Activated CD8-positive, alpha-beta memory T cell treated with anti-CD3 and anti-CD28 coated beads for 1 hour (primary cell): ENCODE measurements at places on chromosomes 3 and 15.

DNA sequence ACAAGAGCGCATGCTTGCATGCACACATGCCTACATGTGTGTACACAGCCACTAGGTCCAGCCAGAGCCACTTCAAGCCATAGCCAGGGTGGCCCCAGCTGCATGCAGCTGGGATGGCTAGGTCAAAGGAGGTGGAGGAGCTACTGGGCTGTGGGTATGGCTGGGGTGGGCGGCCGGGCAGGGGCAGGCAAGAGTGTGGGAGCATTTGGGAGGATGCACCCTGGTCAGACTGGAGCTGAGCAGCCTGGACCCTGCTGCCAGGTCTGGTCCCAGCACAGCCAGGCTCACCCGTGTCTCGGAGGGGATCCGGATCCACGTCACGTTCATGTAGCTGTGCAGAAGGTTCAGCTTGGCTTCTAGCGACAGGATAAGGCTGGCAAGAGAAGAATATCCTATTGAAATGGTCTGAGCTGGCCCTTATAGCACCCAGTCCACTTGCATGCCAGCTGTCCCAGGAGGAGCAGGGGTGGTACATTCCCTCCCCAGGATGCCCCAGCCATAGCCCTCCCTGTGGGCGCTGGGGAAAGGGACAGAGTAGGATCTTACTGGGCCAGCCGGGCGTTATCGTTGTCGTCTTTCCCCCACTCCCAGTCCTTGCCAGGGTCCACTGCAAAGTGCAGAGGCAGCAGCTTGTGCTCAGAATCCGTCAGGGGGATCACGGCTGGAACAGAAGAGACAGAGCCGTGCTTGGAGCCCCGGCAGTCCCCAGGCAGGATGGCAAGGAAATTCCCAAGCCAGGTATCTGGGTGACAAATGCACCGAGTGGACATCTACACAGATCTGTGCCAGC lies 160.5 kb downstream of the KLF13 start:
- no peak for DNase-seq

GRCh38 chr3:158808697-158809096 lies 6.8 kb downstream of the MFSD1 start:
- no peak for DNase-seq

DNA sequence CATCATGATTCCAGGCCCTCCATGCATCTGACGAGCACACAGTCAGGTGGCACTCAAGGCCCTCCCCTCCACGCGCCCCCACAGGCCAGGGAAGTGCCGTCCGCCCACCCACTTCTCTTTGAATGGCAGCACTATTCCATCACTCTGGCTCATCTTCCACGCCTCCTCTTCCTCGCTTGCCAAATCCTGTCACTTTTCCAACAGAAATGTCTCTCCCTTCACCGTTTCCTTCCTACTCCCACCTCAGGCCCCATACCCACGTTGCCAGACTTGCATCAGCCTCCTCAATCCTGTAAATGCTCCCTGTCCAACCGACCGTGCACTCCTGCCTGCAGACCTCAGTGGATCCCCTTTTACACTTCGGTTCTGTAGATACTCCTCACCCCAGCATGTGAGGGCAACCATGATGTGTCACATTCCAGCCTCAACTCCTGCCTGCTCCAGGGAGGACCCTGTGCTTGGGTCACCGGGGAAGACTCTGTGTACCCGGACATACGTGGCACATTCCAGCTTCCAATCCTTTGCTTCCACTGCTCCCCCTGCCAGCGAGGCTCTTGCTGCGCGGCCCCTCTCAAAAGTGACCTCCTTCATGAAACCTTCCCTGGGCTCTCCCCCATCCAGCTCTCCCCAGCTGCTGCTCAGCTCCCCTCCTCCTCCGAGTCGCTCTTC lies 29.6 kb downstream of the ADCY5 start:
- no peak for DNase-seq

- peak; percentile 42 for DNase-seq
Observed at GRCh38 chr3:39383045-39383880, at the start of gene SLC25A38. Gene SLC25A38 (plus strand): TSS chr3:39383370. CDS start chr3:39383725, 355 bp downstream.

- no peak for DNase-seq
Observed at GRCh38 chr15:74961616-74962015, 5.0 kb upstream of the RPP25 start.

- no peak for DNase-seq
Observed at GRCh38 chr15:64521726-64522164, 61.4 kb downstream of the ZNF609 start.

DNA sequence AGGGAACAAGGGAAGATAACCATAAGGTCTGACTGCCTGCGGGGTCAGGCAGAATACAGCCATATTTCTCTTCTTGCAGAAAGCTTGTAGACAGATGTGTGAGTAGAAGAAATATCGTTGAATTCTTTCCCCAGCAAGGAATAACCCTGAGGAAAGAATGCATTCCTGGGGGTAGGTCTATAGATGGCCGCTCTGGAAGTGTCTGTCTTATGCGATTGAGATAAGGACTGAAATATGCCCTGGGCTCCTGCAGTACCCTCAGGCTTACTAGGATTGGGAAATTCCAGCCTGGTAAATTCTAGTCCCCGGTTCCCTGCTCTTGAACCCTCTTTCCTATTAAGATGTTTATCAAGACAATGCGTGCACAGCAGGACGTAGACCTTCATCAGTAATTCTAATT lies 15.8 kb upstream of the SST start:
- DNase-seq, result no peak
